NCI-H1105 (cell line): ENCODE measurements at places on chromosomes 16 and 17.

- no peak for DNase-seq
Observed at GRCh38 chr17:81252326-81252986, 13.3 kb downstream of the NDUFAF8 start.

DNA sequence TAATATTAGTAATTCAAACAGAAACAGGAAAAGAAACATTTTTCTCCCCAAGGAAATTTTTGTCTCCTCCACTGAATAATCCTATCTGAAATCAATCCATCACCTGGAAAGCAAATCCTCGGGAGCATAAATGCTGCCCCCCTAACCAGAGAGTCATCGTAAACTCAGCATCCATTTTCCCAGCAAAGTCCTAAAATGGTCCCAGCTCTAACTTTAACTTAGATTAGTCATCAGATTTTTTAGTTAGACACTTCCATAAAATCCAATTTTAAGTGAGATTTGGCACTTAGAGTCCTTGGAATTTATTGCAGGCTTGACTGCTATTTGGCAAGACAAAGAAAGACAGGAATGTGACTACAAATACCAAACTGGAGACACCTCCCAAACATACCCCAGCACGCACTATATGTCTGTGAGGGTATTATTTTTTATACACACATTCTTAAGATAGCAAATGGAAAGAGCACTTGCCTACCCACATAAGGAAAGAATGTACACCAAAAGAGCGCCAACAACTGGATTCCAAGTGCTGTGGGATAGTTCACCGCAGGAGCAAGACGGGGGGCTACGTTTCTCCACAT is 15.4 kb downstream of the SCO1 start:
- no peak for DNase-seq

GRCh38 chr17:15649861-15650421 is 30.4 kb upstream of the FBXW10B start:
- no peak for DNase-seq

DNA sequence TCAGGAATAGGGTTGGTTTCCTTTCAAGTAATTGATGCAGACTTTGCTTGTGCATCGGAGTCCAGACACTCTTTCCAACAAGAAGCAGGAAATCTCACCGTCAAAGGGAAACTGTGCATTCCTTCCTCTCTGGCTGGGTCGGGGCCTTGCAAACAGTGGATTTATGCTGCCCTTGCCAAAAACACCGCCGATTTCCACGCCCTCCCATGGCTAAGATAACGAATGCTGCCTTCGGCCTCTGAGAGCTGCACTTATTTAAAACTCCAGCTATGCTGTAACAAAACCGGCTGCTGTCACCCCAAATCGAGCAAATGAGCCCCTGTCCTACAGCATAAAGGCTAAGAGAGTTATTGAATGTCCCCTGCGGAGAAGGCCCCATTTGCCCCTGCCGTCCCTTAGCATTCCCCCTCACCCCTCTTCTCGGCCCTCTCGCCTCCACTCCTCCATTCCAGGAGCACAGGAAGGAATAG is 275.5 kb upstream of the IRX5 start:
- DNase-seq = no peak

DNA sequence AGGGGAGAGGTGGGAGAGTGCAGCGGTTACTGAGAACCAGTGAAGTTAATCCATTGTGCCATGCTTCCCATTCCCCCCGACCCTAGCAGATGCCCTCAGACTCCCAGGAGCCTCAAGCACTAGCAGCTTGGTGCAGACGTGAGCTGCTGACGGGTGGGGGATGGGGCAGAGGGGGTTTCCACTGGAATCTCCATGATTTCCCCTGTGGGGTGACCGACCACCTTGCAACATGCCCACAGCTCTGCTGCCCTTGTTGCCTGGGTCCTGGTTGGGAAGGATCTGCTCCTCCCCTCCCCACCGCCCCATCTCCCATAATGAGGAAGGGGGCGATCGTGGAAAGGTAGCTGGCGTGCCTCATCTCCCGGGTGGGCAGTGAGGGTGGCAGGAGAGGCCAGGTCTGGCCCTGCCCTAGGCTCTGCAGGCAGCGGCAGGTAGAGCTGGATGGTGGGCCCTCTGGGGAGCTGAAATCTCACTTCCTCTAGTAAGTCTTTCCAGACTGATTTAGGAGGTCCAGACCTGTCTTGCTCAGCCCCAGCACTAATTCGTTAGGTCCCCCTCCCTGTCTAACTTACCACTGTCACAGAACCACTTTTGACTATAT is 9.6 kb downstream of the FLOT2 start:
- DNase-seq = no peak

DNA sequence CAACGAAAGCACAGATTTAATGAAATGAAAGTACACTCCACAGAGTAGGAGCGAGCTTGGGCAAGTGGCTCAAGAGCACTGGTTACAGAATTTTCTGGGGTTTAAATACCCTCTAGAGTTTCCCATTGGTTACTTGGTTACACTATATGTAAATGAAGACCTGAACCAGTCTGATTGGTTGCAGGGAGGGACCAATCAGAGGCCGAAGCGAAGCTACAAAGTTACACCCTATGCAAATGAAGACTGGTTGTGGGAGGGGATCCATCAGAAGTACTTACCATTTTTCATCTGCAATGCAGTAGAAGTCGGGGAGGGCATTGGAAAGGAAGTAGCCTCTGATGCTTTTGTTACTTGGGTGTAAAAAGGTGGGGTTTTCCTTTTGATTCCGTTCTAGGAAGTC is 132.0 kb downstream of the PMP22 start:
- no peak for DNase-seq

GRCh38 chr16:5025171-5025632 is 8.5 kb downstream of the NAGPA start:
- peak; percentile 32 for DNase-seq

GRCh38 chr17:65191811-65192740 is 54.9 kb downstream of the RGS9 start:
- no peak for DNase-seq

GRCh38 chr16:50640391-50640790 is 40.7 kb downstream of the SNX20 start:
- DNase-seq = no peak

DNA sequence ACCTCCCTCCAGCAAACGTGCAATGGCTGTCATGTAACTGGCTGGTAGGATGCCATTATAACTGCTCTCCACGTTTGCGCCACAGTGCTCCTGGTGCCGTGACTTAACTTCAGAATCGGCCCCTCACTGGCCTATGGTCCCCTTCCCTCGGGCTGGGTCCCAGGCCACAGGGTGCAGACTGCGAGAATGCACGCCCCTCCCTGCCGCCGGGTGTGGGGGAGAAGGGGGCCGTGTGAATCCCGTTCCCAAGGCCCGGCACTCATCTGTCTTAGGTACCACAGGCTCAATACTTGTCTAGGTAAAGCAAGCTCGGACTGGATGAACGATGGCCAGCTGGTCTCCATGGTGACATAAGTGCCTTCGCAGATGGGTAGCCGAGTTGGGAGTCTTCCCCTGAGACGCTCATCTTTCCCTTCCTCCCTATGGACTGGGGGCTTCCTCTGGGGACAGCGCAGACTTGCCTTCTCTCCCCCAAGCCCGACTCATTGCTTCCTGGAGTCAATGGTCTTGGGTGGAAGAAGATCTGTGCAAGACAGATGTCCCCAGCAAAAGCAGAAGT is 37.8 kb downstream of the TIMM22 start:
- DNase-seq = no peak

- no peak for DNase-seq
Observed at GRCh38 chr17:7511108-7511507, 26.9 kb downstream of the POLR2A start.

DNA sequence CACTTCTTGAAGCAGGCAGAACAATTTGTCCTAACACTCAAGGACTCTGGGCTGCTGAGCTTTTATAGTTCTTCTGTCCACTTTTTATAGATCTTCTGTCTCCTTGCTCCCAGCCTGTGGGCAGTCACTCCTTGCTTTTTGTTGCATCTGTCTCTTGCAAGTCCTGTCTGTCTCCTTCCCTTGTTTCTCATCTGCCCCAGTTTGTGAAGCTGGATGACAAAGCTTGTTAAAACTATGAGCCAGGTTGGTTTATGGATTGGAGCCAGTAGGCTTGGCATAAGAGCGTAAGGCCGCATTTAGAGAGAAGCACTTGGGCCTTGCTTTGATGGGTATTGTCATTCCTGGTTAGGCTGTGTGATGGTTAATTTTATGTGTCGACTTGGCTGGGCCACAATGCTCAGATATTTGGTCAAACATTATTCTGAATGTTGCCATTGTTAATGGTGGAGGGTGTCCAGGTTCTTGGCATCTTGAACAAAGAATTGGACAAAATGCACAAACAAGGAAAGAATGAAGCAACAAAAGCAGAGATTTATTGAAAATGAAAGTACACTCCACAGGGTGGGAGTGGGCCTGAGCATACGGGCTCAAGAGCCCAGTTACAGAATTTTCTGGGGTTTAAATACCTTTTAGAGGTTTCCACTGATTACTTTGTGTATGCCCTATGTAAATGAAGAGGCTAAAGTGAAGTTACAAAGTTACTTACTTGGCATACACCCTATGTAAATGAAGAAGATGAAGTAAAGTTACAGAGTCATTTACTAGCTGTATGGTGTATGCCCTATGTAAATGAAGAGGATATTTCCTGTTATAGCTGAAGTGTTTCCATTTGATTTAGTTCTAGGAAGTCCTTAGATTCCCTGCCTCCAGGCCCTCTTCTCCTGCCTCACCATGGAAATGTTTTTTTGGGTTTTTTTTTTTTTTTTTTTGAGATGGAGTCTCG is 8.0 kb upstream of the CPPED1 start:
- no peak for DNase-seq

DNA sequence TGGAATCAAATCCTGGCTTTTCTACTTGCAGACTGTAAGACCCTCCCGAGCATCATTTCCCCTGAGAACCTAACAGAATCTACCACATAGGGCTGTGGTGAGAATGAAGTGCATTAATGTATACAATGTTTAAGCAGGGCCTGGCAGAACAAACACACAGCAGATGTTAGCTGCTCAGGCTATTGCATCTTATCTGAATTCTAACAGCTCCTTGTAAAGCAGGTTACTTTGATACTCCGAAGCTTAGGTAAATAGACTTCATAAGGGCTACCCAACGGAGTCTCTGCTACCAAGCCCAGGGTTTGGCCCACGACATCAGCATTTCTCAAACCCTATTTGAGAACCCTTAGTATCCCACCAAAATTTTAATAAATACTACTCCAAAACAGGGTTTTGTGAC is 24.4 kb upstream of the NOS2 start:
- DNase-seq = no peak

GRCh38 chr17:56593086-56593645 is 333 bp upstream of the NOG start:
- DNase-seq = peak; percentile 54

DNA sequence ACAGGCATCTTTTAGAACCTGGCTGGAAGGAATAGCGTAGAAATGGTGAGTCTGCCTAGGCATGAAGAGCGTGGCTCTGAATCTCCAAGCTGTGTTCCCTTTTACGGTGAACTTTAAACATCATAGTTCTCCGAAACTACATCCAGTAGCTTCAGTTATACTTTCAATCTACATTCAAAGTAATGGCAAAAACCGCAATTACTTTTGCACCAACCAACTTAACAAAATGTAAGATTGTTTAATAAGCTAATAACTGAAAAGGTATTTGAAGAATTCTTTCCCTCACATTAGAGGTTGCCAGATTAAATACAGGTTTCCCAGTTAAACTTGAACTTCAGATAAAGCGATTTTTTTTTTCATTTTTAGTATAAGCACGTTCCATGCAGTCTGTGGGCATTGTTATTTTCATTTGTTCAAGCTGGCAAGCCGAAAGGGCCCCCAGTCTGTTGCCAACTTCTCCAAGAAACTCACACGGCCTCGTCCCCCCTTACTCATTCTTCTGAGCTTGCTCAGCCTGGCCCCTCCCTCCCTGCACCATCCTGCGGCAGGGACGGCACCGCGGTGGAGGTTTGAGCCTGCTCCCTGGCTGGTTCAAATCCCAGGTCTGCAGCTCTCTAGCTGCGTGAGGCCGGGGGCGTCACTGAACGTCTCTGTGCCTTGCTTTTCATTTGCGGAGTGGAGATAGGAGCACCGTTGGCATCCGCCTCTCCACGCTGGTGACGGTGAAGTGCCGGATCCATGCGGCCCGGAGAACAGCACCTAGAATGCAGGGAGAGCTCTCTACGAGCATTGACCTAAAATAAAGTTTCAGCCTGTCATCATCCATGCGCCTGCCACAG is 3.5 kb upstream of the MTHFSD start:
- DNase-seq = no peak

GRCh38 chr16:11536104-11536866 is 50.4 kb downstream of the LITAF start:
- DNase-seq = no peak

- DNase-seq = no peak
Observed at GRCh38 chr17:5864741-5865657, 205.2 kb upstream of the WSCD1 start.

DNA sequence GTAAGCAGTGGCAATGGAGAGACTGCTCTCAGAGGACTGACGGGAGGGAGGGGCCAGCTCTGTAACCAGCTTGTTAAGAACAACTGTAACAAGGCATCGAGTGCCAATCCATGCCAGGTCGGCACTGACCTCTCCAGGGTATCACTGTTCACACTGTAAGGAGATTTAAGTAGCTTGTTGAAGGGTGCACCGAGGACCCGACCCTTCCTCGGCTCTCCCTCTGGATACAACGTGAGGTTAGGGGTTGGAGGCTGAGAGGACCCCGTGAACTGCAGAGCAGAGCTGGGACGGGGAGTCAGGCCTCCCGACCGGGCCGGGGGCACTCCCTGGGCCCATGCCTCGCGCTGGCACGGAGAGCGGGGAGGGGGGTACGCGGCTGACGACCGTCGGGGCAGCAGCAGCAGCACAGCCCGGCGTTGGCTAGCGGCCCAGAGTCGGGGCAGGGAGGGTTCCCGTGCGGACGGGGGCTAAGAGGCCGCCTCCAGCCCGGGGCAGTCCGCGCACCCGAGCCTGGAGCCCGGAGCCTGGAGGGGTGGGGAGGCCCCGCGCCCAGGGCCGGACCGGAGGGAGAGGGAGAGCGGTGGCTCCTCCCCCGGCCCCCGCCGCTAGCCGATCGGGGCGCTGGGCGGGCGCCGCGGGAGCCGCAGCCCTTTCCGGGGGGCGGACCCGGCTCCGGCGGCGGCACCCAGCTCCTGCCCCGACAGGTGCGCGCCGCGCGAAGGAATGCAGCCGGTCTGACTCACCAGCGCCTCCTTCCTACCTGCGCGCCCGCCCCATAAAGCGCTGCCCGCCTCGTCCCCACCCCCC is at the start of gene ITGB4:
TSS of gene ITGB4 (plus strand) at position 804 of the 807 bp plus-strand sequence. CDS start 3,245 bp downstream, outside the sequence.
- DNase-seq = peak; percentile 14

- DNase-seq = no peak
Observed at GRCh38 chr16:5891296-5891695, 793.7 kb upstream of the EEF2KMT start.
